ENCODE measurements at places on chromosomes 2 and 18. TPM values are rescaled to one million over a fixed set of nuclear protein-coding genes. Genes with fewer than 3 reads are reported as not detected.

CCBE1 gene
- total RNA-seq = 23.8 TPM

PNPT1 gene
- 56.8 TPM for total RNA-seq

NPHP1 gene
- total RNA-seq = 3.1 TPM

ASXL2 gene
- 34.0 TPM for total RNA-seq

FBXO15 gene
- total RNA-seq = 0.79 TPM

TEX44 gene
- not detected for total RNA-seq

SRD5A2 gene
- not detected for total RNA-seq

CDH20 gene
- total RNA-seq = not detected

ZNF396 gene
- total RNA-seq = 2.0 TPM

ACMSD gene
- total RNA-seq = not detected

SF3B1 gene
- 182 TPM for total RNA-seq

GCG gene
- not detected for total RNA-seq

SP140L gene
- 33.2 TPM for total RNA-seq

IKZF2 gene
- total RNA-seq = 6.0 TPM

CENPA gene
- total RNA-seq = 19.7 TPM

CPS1 gene
- total RNA-seq = 18.4 TPM

MLPH gene
- 27.1 TPM for total RNA-seq

ST6GAL2 gene
- 0.34 TPM for total RNA-seq

ELOA2 gene
- not detected for total RNA-seq

PSME4 gene
- total RNA-seq = 65.2 TPM

CRYGC gene
- not detected for total RNA-seq

COL3A1 gene
- total RNA-seq = not detected

LOXHD1 gene
- not detected for total RNA-seq

DSC3 gene
- 60.8 TPM for total RNA-seq

PSMA8 gene
- not detected for total RNA-seq

DHRS9 gene
- not detected for total RNA-seq

DTNB gene
- total RNA-seq = 26.3 TPM

ZNF142 gene
- total RNA-seq = 33.7 TPM

CHN1 gene
- 6.0 TPM for total RNA-seq

Measured in MCF 10A (cell line).